ENCODE measurements at places on chromosomes 13 and 19.

DNA sequence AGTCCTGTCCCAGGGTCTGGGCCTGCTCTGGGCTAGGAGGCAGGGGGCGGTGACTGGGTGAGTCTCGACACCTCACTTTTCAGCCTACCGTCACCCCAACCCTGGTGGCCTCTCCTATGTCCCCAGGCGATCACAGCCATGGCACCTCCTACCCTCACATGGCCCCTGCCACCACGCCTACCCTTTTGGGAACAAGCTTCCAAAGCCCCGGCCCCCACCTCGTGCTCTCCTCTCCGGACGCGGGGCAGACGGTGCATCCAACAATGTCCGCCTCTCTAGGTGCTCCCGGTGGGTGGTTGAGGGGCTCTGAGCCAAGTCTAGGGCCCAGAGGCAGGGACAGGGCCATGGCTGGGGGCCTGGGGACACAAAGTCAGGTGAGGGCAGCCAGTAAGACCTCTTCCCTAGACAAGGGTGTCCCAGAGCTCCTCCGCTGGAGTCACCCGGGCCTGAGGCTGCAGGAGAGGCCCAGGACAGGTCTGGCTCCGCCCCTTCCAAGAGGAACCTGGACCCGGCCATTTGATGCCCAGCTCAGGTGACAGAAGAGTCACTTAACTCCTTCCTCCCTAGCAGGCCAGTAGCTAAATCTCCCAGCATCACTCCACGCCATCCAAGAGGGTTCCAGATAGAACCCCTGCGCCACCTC lies at the start of gene SYNE4:
TSS of gene SYNE4 (minus strand) at position 478 of the 643 bp plus-strand sequence. CDS start at position 346, 132 bp downstream.
- no peak for DNase-seq

DNA sequence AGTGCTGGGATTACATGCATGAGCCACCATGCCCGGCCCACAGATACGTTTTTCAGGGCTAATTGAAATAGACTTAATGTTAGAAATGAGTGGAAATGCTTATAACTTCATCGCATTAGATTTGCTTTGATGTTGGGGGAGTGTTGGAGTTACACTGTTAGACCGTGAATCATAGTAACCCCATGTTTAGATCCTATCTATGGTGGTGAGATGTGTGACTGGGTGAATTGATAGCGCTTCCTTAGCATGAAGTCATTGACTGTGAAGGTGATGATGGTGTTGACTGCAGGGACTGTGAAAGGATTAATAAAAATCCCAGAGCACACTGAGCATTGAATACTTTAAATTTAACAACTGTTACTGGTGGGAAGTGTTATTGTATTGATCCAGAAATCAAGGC lies 1.7 kb downstream of the ZNF264 start:
- DNase-seq: no peak

- peak; percentile 19 for DNase-seq
Measured at GRCh38 chr19:44051650-44052402, at the start of gene ZNF223. ZNF223 (plus strand) TSS chr19:44052036; CDS start chr19:44055177, 3,141 bp downstream.

DNA sequence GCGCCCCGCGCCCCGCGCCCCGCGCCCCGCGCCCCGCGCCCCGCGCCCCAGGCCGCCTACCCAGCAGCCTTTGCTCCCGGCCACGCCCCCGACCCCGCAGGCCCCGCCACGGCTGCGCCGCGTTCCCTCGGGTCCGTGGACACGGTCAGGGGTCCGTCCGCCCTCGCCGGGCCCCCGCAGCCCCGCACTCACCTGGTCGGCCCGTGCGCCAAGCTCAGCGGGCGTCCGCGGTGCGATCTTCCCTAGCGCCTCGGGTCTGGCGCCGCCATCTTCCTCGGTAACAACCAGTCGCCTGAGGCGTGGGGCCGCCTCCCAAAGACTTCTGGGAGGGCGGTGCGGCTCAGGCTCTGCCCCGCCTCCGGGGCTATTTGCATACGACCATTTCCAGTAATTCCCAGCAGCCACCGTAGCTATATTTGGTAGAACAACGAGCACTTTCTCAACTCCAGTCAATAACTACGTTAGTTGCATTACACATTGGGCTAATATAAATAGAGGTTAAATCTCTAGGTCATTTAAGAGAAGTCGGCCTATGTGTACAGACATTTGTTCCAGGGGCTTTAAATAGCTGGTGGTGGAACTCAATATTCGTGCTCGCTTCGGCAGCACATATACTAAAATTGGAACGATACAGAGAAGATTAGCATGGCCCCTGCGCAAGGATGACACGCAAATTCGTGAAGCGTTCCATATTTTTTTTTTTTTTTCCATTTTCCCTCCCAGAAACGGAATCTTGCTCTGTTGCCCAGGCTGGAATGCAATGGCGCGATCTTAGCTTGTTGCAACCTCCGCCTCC lies at the start of the genes MED16 and RNU6-9:
TSS of gene MED16 (minus strand) at position 294 of the 796 bp plus-strand sequence. CDS start 2,056 bp downstream, outside the sequence.
TSS of gene RNU6-9 (plus strand) at position 591 of the 796 bp plus-strand sequence.
- DNase-seq: peak; percentile 93

Data from activated CD4-positive, alpha-beta memory T cell treated with anti-CD3 and anti-CD28 coated beads, Interleukin-2, amount 10 ng/mL, durations not matched to agents 7 days and 5 days (primary cell).